ENCODE measurements at places on chromosomes 4 and X.

GRCh38 chr4:67697860-67698687 is 2.9 kb downstream of the UBA6 start:
- DNase-seq = no peak

DNA sequence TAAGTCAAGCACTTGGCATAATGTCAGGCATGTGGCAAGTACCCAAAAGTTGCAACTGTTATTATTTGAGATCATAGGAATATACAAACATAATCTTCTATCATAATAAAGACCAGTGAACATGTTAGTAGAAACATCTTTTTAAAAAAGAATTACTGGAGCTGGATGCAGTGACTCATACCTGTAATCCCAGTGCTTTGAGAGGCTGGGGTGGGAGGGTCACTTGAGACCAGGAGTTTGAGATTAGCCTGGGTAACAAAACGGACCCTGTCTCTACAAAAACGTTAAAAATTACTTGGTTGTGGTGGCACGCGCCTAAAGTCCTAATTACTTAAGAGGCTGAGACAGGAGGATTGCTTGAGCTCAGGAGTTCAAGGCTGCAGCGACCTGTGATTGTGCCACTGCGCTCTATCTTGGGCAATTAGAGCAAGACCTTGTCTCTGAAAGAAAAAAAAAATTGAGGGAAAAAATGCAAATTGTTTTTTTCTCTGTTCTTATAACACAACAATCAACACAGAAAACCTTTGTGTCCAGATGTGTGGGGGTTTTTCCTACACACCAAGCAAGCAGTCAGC is 284.3 kb downstream of the ARHGAP10 start:
- DNase-seq = no peak

- no peak for DNase-seq
Measured at GRCh38 chr4:3780347-3781171, 14.4 kb downstream of the ADRA2C start.

DNA sequence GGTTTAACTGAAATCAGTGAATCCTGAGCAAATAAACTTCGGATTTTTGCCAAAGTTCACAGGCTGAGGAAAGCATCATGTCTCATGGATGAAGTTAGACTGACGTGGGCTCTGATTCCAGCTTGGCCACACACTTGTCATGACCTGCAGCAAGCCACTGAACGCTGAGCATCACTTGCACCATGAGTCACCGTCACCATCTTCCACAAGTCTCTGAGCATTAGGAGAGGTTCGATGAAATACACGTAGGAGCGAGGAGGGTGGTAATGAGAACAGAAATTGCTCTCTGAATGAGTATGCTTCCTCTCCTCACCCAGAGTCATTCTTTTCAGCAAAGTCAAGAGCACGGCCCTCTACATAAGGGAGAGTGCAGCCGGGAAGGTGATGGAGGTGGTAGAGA is 3.8 kb upstream of the TRIML2 start:
- no peak for DNase-seq

- no peak for DNase-seq
Measured at GRCh38 chr4:94160774-94161173, 46.9 kb upstream of the SMARCAD1 start.

DNA sequence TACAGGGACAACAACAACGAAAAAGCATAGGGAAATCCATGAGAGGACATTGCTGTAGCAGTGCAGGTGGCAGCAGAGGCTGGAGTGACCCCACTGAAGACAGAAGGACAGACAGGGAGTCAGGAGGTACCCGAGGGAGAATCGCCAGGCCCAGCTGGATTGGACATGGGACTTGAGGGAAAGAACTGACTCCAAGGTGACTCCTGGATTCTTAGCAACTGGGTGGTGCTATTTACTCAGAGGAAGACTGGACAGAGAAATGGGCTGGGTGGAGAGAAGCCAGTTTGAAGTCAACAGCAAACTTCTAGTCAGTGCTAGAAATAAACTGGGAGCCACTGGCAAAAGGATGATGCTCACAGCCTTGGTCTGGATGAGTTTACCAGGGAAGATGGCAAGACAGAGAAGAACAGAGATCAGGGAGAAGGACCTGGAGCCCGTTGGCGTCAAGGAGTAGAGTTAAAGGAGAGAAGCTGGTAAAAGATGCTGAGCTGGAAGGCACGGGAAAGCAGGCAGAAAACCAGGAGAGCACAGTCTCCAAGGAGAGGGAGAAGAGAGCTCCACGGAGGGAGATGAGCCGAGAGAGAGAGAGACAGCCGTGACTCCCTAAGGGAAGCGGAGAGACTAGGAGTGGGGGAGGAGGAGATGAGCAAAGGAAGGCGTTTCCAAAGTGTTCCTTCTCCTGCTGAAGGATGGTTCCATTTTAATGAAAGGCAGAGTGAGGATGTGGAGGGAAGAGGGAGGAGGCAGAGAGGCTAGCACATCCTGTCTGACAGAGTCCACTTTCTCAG is 119.4 kb downstream of the AFAP1 start:
- DNase-seq = no peak

All from stimulated activated naive CD4-positive, alpha-beta T cell (primary cell).